ENCODE measurements at places on chromosomes 11 and 22. TPM values are rescaled to one million over a fixed set of nuclear protein-coding genes. Genes with fewer than 3 reads are reported as not detected.

- DNase-seq, result peak; percentile 98
- no peaks in the 10 kb centered on the region for H3K27me3 ChIP-seq
- H3K4me3 ChIP-seq, result peak overlapping the region; percentile 49
These were observed 113.7 kb downstream of the PTPRJ start for GRCh38 chr11:48093795-48094642.

GRCh38 chr11:72764503-72764902, 12.3 kb upstream of the ARAP1 start:
- H3K36me3 ChIP-seq, result no peaks in the 10 kb centered on the region
- no peaks in the 10 kb centered on the region for H3K27me3 ChIP-seq
- H3K4me1 ChIP-seq, result peaks cover 12% of the 10 kb centered on the region

GRCh38 chr22:27461470-27461869, 340.1 kb downstream of the MN1 start:
- no peak overlapping the region for H3K4me3 ChIP-seq
- no peak for DNase-seq
- H3K27me3 ChIP-seq, result no peaks in the 10 kb centered on the region
- H3K27ac ChIP-seq, result no peak overlapping the region
- no peaks in the 10 kb centered on the region for H3K4me1 ChIP-seq

DNA sequence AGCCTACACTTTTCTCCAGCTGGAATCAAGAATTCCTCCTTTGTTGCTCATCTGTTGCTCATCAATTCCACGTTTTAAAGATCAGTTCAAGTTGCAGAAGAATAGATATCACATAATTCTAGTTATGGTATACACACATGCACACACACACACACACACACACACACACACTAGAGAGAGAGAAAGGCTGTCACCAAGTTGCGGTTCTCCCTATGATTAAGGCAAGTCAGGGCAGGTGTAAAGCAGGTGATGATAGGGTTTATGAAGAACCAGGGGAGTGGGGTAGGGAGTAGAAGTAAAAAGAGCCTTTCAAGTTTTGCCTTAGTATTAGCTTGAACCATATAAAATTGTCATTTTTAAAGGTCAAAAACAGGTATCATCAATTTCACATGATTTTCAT, 31.7 kb upstream of the TMPRSS4 start:
- no peak overlapping the region for H3K27ac ChIP-seq
- H3K36me3 ChIP-seq, result no peaks in the 10 kb centered on the region
- H3K27me3 ChIP-seq, result no peaks in the 10 kb centered on the region
- H3K4me3 ChIP-seq, result no peak overlapping the region
- no peaks in the 10 kb centered on the region for H3K4me1 ChIP-seq

- no peak overlapping the region for H3K27ac ChIP-seq
- no peaks in the 10 kb centered on the region for H3K4me1 ChIP-seq
- H3K27me3 ChIP-seq, result no peaks in the 10 kb centered on the region
- no peak for DNase-seq
- no peaks in the 10 kb centered on the region for H3K36me3 ChIP-seq
These were observed 352.1 kb downstream of the OPCML start for GRCh38 chr11:133180201-133180600.

- no peak overlapping the region for H3K4me3 ChIP-seq
- H3K27ac ChIP-seq, result no peak overlapping the region
- no peak for DNase-seq
- H3K4me1 ChIP-seq, result no peaks in the 10 kb centered on the region
These were observed 23.9 kb downstream of the KDM4D start for GRCh38 chr11:94997437-94997836.

DNA sequence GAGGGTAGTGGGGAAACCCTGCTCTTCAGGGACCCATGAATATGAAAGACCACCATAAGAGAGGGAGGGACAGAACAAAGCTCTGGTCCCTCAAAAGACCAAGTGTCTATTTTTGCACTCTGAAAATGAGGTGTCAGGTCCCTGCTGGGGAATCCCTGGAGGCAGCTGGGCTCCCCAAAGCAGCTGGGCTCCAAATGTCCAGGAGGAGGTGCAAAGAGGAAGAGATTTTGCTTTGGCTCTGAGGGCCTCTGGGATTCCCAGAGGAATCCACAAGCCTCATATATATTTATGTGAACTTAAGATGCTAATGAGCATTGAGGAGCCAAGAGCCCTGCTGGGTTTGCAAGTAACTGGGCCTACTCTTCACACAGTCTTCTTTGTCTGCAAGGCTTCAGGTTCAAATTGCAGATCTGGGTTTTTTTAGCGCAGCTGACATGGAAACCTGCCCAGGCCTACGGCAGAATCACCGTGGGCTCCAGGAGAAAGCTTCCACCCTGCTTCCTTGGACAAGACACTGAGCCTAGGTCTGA, 26.0 kb downstream of the CLMP start:
- H3K36me3 ChIP-seq, result no peaks in the 10 kb centered on the region
- DNase-seq, result no peak
- no peaks in the 10 kb centered on the region for H3K27me3 ChIP-seq
- H3K4me3 ChIP-seq, result no peak overlapping the region
- no peak overlapping the region for H3K27ac ChIP-seq
- peaks cover 5% of the 10 kb centered on the region for H3K4me1 ChIP-seq

DNA sequence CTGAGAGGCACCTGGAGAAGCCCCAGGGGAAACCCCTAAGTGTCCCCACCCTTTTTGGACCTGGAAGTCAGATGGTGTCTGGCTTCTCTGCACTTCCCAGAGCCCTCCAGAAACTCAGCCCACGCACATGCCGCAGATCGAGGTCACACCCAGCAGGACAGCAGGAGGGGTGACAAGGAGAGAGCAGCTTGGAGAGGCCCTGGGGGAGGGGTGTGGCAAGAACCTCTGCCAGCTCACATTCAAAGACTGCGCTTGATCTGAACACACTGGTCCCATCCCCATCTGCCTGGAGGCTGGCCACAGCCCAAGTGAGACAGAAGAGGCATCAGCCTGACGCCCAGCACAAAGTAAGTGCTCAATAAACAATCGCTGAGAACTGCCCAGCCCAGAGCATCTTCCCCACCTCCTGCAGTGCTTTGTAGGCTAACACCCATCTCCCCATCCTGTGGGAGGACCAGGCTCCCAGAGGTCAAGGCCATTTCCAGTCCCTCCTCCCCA, 21.4 kb downstream of the TMPRSS6 start:
- no peaks in the 10 kb centered on the region for H3K27me3 ChIP-seq
- H3K36me3 ChIP-seq, result no peaks in the 10 kb centered on the region
- no peak overlapping the region for H3K27ac ChIP-seq
- no peaks in the 10 kb centered on the region for H3K4me1 ChIP-seq
- H3K4me3 ChIP-seq, result no peak overlapping the region
- no peak for DNase-seq

Gene TMEM121B
- total RNA-seq, result 0.04 TPM

Gene NXPE1
- not detected for total RNA-seq

Data from Karpas-422 (cell line).